ENCODE measurements at places on chromosomes 6 and 20.

- no peak for DNase-seq
Measured at GRCh38 chr6:29864037-29864810, 36.6 kb downstream of the HLA-G start.

- no peak for DNase-seq
Measured at GRCh38 chr20:46791722-46792416, 82.4 kb downstream of the SLC2A10 start.

GRCh38 chr6:50096296-50096695, 46.6 kb upstream of the DEFB112 start:
- no peak for DNase-seq

DNA sequence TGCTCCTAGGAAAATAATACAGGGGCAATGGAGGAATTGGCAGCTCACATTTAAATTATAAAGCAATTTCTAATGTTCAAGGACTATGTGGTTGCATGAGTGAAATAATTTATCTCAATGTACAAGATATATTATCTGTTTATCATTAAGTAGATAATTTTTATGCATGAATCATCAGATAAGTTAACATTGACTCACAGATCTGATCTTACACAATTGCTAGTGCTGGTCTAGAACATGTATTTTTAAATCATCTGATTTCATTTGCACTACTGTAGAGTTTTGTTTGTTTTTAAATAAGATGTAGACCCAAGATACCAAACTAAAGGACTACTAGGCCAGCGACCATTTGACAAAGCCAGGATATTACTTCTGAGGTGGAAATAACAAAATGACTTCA, 199.2 kb downstream of the BMP2 start:
- DNase-seq, result no peak

- no peak for DNase-seq
Measured at GRCh38 chr6:39314273-39314795, at the start of gene KCNK17. Gene KCNK17 (minus strand): TSS chr6:39314419. CDS start chr6:39314320, 99 bp downstream.

DNA sequence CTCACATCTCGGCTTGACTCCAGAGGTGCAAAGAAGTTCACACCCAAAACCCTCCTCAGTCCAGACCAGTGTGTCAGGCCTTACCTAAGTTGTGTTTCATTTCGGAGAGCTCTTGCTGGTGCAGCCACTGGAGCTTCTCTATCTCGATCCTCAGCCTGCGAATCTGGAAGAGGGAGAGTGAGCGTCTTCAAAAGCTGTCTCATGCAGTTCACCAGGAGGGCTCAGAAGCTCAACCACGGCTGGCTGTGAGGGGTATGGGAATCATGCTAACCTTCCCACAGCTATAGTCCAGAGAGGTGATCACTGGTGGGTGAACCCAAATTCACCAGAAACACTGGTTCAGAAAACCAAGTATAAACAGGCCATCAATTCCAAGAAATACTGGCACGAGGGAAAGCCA, 129.4 kb downstream of the ZMYND8 start:
- no peak for DNase-seq

- no peak for DNase-seq
Measured at GRCh38 chr6:73800997-73801396, 105.0 kb downstream of the CD109 start.

GRCh38 chr6:97411610-97412009, 128.6 kb upstream of the MMS22L start:
- DNase-seq, result no peak

GRCh38 chr20:59300333-59301081, at the start of gene EDN3:
Gene EDN3 (plus strand): TSS chr20:59300611. CDS start chr20:59300813, 202 bp downstream.
- no peak for DNase-seq

DNA sequence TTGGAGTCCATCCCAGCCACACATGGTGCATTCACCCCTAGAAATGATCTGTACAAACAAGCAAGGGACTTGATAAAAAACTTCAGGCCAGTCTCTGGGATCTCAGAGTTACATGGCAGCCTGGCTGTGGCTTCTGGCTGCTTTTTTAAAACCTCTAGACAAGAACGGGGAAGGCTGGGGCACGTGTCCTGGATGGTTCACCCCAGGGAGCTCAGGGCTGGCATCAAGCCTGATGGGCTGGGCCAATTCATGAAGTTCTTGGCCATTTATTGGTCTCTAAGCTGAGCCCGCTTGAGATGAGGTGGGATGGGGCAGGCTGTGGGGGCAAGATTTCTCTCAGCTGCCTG, 10.4 kb upstream of the ZFAND3 start:
- DNase-seq, result peak; percentile 54

DNA sequence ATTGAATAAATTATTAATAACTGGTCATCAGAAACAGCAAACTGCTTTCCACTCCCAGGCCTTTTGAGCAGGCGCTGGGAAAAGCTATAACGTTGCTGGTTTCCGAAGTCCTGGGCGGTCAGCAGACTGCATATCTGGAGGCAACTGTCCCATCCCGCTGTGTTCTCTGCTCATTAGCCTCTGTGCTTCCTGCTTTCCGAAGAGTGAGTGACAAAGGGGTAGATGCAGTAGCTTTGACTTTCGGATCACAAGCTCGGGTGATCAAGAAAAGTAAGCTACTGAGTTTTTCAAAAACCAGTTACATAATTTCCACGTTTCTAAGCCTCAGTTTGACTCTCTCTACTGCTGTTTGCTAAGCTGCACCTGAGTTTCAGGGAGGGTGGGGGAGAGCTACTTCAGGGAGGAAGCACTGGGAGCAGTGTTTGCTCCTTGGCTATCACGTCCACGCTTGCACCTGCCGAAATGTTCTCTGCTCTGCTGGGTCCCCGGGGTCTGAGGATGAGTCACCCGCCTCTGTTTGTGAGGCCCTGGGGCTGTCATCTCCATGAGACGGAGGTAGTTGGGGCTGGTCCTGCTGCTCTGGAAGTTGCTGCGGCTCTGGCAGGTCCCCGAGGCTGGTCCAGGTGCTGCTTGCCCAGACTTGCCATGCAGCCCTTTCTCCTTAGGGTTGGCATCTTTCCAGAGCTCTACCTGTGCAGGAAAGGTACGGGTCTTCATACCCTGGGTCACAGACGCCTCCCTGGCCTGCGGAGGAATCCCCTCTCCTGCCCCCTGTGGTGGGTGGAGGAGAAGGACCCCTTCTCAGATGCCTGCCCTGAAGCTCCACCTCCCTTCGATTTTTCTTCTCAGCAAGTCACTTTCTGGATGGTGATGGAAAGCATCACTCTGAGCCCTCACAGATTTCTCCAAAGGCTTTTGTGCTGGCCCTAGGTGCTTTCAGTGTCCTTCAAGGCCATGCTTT, 220.0 kb downstream of the QKI start:
- no peak for DNase-seq

DNA sequence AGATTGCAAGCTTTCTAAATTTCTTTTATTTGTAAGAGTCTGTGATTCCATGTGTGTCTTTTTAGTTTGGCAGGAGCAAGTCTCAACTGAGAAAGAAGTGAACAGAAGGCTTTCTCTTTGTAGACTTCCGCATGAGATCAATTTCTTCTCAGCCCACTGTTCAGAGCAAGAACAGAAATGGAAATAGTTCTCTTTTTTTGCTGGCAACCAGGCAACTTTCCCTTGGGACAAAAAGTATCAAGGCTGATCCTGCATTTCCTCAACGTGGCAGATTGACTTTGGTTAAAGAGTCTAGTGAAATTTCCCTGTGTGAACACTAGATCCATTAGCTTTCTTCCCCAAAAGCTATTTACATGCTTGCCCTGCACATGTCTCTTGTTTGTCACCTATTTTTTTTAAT, 46.8 kb upstream of the JAG1 start:
- no peak for DNase-seq

GRCh38 chr6:71333697-71334096, 45.1 kb downstream of the OGFRL1 start:
- no peak for DNase-seq

GRCh38 chr6:54525731-54526130, 217.5 kb downstream of the TINAG start:
- no peak for DNase-seq

DNA sequence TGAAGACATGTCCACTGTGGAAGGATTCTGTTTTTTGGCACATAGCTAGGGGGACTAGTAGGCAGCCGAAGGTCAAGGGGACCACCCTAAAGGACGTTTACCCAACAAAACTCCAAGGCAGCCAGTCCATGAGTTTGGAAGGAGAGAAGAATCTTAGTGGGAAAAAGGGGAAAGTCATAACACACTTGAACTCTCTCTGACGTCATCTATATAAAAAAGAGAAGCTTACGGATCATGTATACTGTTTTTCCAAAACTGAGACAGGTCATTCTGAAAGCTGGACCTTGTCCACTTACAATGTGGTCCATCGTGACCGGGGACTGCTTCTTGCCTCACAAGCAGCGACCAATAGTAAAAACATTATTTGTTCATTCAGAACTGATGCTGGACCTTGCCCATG, 95.5 kb downstream of the MBOAT1 start:
- DNase-seq, result no peak

GRCh38 chr6:106746652-106747051, 117.3 kb downstream of the QRSL1 start:
- no peak for DNase-seq

DNA sequence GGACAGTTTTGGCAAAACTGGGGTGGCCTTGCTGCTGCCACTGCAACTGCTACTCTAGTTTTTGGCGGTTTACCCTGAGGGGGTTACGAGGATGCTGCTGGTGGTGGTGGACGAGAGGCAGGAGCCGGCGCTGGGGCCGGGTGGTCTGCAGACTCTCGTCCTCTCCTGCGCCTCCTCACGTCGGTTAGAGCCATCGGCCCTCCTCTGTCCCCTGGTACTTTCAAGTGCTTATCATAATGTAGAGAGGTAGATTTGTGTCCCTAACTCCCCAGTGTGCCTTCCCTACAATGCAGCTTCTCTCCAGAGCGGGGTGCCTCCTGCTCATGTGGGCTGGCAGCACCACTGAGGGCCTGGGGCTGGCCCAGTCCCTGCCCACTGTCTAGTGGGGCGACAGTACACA, 25.9 kb downstream of the PNLDC1 start:
- no peak for DNase-seq

DNA sequence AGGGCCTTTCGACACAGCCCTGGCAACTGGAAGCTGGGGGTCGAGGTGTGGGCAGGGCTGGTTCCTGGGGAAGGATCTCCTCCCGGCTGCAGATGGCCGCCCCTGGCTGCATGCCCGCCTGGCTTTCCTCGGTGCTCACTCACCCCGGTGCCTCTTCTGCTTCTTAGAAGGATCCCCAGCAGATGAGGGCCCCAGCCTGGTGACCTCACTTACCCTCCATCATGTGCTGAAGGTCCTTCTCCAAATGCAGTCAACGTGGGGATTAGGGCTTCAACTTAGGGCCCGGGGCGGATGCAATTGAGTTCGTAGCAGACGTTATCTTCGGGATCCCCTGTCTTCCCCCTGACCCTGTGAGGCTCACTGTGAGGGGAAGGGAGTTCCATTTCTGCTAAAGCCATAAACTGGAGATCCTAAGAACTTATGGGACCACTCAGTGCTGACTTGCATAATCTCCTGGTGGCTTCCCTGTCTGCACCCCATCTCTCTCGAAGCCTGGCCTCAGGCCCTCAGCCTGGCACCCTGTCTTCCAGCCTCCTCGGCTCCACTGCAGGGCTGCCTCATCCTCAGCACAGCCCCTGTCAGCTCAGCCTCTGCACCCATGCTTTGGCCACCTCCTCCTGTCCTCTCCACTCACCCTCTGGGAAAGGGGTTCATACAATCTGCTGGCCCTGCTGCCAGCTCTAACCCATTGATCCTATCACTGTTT, 92.6 kb downstream of the THBS2 start:
- no peak for DNase-seq

- peak; percentile 66 for DNase-seq
Measured at GRCh38 chr6:160930547-160931377, 60.8 kb upstream of the MAP3K4 start.

GRCh38 chr6:101668496-101669030, 275.1 kb downstream of the GRIK2 start:
- peak; percentile 35 for DNase-seq

DNA sequence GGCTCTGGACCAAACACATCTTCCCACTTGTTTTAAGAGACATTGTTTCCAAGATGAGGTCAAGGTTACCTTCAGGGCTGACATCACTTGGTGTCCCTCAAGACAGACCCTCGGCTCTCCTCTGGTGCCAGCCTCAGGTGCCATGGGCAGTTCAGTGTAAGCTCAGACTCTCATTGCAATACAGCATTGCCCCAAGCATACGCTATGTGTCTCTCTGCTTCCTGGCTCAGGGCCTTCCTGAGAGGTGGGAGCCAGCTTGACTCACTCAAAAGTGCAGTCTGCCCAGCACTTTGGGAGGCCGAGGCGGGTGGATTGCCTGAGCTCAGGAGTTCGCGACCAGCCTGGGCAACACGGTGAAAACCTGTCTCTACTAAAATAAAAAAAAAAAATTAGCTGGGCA, 51.7 kb downstream of the SLC24A3 start:
- no peak for DNase-seq

DNA sequence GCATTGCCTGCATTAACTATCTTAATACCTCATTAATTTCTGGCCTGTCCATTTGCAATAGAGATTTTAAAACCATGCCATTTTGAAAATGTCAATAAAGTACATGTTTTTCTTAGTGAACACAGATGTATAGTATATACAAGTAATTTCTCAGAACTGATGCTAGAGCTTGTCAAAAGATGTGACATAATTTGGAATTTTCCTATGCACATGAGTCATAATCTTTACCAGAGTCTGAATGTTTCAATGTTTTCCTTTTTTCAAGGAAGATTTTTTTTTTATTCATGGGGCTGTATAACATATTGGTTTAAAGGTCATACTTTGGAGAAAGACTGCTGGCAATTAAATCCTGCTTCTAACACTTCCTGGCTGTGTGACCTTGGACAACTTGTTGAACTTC, 1347.5 kb upstream of the ADGRB3 start:
- DNase-seq, result no peak

GRCh38 chr20:44695674-44696300, 19.4 kb upstream of the CCN5 start:
- peak; percentile 29 for DNase-seq

GRCh38 chr6:116254297-116255056, 602 bp upstream of the TSPYL4 start:
- DNase-seq, result no peak

- no peak for DNase-seq
Measured at GRCh38 chr20:7159903-7160302, 392.4 kb downstream of the BMP2 start.

- DNase-seq, result no peak
Measured at GRCh38 chr20:2210646-2211552, 84.9 kb upstream of the TGM3 start.

GRCh38 chr20:3115190-3116107, 30.9 kb upstream of the AVP start:
- DNase-seq, result peak; percentile 81

DNA sequence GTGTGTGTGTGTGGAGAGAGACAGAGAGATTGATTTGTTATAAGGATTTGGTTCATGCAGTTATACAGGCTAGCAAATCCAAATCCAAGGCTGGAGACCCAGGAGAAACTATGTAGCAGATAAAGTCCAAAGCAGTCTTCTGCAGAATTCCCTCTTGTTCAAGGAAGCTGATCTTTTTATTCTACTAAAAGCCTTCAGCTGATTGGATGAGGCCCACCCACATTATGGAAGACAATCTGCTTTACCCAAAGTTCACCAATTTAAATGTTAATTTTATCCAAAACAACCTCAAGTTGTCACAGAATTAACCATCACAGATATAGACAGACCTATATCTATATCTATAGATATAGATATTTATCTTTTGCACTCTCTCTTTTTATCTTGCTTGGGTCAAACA, 67.0 kb downstream of the TPBG start:
- DNase-seq, result no peak

All from cerebellar cortex (tissue), 1 donor.